Amniotic stem cell (primary cell): ENCODE measurements at places on chromosomes 5 and 9.

DNA sequence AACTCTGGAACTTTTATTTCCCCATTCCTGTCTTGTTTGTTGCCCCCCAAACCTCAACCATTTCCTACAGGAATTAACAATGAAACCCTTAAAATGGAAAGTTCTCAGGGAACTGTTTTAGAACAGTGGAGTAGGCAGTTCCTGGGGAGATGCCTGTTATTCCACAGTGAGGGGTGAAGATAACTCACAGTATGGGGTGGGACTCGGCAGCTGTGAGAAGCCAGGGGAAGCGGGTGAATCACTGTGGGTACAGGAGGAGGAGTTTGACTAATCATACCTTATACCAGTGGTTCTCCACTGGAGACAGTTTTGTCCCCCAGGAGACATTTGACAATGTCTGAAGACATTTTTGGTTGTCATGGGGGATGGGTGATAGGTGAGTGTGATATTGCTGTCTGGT lies 36.9 kb upstream of the GLRA1 start:
- DNase-seq, result no peak

- DNase-seq, result no peak
Measured at GRCh38 chr9:17342696-17343095, 207.9 kb downstream of the CNTLN start.

- DNase-seq, result no peak
Measured at GRCh38 chr9:76575761-76576160, 116.8 kb downstream of the GCNT1 start.

DNA sequence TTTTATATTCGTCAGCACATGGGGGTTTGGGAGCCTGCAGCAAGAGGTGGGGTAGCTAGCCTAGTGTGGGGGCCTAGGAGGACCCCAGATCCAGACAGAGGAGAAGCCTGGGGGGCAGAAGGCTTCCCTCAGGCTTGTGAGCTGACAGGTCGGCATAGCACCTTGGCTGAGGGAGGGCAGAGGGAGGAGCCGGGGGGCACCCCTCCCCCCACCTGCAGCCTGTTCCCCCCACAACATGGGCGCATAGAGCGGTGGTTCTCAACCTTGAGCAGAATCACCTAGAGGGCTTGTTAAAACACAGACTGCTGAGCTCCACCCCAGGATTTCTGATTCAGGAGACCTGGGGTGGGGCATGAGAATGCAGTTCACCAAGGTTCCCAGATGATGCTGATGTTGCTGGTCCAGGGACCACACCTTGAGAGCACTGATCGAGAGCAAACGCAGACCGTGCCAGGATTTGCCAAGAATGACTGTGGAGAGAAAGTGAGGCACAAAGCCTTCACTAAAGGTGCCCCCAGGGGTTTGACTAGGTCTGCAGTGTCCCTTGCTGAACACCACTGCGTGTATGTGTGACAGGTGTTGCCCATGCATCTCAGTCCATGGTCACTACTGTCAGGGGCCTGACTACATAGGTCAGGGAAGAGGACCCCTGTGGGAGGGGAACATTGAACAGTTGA lies 163.3 kb downstream of the MACROH2A1 start:
- DNase-seq, result no peak

DNA sequence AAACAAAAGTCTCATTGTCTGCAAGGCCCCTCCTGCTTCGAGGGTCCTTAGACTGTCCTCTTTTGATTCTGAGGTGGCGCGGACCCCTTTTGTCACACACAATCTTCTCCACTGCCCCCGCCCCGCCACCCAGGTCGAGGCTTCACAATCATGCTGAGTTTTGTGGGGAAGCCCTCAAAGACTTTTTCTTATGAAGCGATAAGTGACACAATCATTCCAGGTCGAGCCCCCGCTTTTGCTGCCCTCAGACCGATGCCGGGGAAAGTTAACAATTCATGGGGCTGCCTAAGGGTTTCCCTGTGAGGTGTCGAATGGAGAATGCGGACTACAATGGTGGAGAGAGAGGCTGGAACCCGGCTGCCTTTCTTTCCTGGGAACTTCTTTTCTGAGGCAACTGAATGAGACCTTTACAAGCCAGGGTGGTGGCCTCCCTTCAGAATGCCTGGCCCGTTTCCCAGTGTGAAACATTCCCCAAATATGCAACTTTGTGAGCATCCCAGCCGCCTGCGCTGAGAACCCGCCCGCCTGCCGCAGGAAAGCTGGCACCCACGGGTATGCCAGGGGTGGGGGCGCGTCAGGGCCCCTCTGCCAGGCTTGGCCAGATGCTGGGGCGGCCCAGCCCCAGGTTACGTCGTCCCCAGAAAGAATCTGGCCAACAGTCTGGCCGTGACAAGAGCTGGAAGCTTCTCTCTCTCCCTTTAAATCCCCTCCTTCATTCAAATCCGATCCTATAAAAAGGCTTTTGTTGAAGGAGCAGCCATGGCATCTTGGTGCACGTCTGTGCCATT lies 71.9 kb downstream of the MAP1B start:
- peak; percentile 46 for DNase-seq

DNA sequence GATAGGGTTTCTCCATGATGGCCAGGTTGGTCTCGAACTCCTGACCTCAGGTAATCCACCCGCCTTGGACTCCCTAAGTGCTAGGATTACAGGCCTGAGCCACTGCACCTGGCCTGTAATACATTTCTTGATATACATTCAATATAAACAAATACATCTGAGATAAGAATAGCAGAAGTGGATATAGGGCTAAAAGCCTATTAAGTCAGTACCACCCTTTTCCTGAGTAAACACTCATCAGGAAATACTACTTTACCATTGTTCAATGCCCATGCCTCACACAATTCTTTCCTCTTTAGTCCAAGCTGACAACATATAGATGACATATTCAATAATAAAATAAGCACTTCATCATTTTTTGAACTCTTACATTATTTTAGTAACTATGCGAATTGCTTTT lies 64.8 kb downstream of the MRPS27 start:
- DNase-seq, result no peak

DNA sequence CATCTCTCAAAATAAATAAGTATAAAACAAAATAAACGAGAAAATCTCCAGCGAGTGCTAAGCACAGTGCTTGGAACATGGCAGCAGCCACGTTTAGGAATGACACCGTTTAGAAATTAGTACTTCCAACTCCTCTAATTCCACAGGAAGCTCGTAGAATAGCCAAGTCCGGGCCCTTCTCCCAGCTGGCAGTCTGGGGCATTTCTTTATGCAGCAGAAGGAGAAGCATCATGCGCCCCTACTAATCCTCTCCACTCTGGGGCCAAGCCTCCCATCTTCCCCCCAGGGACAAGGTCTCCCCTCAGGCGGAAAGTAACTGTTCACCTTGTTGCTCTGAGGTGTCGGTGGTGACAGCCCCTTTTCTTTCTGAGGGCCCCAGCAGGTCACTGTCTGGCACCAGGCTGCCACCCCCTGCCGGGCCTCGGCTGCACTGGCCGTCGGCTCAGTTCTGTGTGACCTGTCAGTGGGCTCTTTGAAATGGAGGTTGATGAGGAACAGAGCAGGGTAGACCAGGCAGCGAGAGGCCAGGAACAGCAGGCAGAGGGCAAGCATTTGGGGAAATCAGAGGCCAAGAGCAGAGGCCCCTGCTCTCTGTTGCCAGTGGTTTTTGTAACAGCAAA lies 113.5 kb upstream of the WWC1 start:
- no peak for DNase-seq

DNA sequence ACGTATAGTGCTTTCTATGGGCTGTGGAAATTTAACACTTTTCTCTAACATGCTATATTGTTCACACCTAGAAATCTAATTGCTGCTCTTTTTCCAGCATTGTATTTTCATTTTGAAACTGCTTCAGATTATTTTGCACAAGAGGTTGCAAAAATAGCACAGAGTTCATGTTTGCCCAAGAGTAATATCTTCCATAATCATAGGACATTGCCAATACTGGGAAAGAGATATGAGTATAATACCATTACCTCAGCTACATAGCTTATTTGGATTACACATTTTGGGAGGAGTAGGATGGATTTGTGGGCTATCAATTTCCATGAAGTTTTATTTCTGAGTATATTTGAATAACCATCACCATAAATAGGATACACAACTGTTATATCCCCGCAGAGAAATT lies 717.1 kb downstream of the CDH9 start:
- DNase-seq, result no peak

- DNase-seq, result peak; percentile 62
Measured at GRCh38 chr5:149143470-149143869, 2.2 kb downstream of the ABLIM3 start.

DNA sequence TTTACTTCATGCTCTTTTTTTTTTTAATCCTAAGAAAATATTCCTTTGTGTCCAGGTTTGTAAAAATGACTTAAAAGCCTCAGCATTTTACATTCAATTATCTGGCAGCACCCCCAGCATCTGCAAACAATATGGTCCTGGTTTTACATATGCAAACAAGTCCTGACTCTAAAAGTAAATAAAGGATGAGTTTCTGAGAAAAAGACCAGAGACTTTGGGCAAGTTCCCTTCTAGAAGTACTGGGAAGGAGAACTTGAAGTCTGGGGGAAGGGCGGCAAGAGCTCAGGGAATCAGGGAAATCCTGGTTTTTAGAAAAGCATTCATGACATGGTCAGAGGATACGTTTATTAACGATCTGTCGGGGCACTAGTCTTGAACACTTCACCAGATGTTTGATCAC lies 25.8 kb downstream of the COL23A1 start:
- no peak for DNase-seq

- no peak for DNase-seq
Measured at GRCh38 chr5:172973127-172973916, 10.2 kb upstream of the ATP6V0E1 start.

GRCh38 chr5:106959387-106959786 lies 711.4 kb downstream of the EFNA5 start:
- DNase-seq, result no peak

DNA sequence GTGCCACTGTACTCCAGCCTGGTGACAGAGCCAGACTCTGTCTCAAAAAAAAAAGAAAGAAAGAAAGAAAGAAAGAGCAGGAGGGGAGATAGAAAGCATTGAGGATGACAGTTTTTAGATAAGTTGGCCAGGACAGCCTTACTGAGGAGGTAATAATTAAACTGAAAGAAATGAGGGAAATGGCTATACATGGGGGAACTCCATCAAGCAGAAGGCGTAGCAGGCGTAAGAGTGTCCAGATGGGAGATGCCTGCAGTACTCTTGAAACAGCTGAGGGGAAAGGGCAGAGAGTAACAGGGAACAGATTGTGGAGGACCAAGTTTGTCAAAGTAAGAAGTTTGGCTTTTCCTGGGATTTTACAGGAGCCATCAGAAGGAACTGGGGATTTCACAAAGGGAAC lies 57.5 kb downstream of the HMGCS1 start:
- no peak for DNase-seq

DNA sequence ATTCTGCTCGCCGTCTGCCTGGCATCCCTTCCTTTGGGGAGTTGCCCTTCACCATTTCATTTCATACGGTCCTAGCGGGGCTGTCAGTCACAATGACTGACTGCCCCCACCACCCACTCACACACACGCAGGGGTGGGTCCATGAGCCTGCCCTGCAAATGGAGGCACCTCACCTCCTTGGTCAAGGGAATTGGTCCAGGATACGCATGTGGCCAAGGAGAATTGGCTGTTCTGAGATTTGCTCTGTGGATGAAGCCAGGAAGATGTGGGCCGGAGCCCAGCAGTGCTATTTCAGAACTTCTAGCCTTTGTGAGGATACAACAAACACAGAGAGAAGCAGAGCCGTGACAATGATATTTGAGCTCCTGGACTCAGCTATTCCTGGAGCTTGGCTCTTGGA lies 17.0 kb downstream of the C1QTNF2 start:
- DNase-seq, result no peak

- DNase-seq, result no peak
Measured at GRCh38 chr9:109953813-109954497, 174.0 kb downstream of the PALM2AKAP2 start.

GRCh38 chr5:74322944-74323343 lies 317.6 kb downstream of the ENC1 start:
- DNase-seq, result no peak

DNA sequence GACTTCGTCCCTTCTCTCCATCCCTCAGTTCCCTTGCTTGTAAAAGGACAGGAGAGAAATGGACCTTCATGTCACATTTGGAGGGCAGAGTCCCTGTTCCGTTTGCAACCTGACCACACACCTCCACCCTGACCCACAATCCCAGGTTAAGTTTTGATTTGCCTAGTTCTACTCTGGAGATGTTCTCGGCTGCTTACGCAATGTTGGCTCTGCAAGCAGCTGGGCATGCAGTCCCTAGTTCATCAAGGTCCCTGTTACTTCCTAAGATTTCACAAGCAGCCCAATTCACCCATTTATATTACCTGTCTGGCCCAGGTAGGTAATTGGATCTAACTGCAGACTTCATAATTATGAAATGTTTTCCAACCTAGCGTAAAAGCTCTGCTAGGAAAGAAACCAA lies 28.8 kb downstream of the SLIT3 start:
- DNase-seq, result no peak

DNA sequence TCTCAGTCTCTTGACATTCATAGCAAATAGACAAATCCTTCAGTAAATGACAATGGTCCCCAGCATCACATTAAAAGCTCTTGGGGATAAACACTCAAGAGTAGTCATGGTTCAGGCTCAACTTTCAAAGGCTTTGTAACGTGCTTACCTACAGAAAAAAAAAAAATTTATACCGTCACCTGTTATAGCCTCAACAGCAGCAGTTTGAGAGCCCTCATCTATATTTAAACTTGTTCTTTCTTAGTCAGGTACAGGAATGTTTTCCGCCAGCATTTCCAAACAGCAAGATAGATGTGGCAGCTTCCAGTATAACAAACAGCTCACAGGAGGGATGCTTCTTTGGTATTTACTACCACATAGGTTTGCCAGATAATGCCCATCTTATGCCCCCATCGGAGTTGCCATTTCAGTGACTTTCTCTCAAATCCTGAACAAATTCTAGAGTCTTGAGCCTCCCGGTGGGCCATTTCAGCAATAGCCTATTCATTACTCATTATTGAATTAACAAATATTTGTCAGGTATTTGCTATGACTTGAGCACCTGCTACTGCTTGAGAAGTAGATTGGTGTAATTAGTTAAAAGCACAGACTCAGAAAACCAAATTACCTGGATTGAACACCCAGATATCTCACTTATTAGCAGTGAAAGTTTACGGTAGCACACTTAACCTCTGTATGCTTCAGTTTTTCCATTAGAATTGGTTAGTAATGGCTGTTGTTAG lies 470.0 kb downstream of the EBF1 start:
- no peak for DNase-seq

GRCh38 chr9:21520501-21521228 lies 38.6 kb upstream of the IFNE start:
- no peak for DNase-seq

GRCh38 chr5:76365561-76365960 lies 37.5 kb upstream of the IQGAP2 start:
- DNase-seq, result no peak

- peak; percentile 93 for DNase-seq
Measured at GRCh38 chr5:149561848-149562247, 10.6 kb upstream of the CSNK1A1 start.

GRCh38 chr5:67672636-67673035 lies 476.0 kb upstream of the CD180 start:
- no peak for DNase-seq

GRCh38 chr9:110432253-110432652 lies 94.6 kb upstream of the TXNDC8 start:
- DNase-seq, result no peak
